ENCODE measurements at places on chromosomes 7 and 10.

GRCh38 chr10:19713159-19713558, 103.1 kb upstream of the PLXDC2 start:
- no peak for DNase-seq

GRCh38 chr10:22553452-22553995, 160.9 kb downstream of the PIP4K2A start:
- no peak for DNase-seq

- DNase-seq, result no peak
These were observed 47.1 kb downstream of the PAPSS2 start for GRCh38 chr10:87706731-87707130.

- DNase-seq, result no peak
These were observed 25.5 kb downstream of the PDSS1 start for GRCh38 chr10:26723016-26723415.

DNA sequence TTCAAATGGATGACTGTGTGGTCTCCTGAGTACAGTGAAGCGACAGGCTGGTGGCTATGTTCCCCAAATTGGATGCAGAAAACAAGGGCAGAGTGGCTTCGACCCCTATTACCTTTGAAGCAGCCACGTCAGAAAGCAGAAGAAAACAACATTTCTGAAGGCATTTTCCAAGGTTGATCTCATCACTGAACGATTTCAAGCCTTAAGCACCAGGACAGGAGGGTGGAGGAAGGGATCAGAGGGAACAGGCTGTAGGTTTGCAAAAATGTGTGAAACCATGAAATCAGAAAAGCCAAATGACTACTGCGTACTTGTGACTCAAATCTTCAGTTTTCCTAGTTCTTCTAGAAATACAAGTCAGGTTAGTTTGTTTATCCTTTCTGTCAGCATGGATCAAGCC, 181.0 kb upstream of the TMEM106B start:
- DNase-seq, result no peak

DNA sequence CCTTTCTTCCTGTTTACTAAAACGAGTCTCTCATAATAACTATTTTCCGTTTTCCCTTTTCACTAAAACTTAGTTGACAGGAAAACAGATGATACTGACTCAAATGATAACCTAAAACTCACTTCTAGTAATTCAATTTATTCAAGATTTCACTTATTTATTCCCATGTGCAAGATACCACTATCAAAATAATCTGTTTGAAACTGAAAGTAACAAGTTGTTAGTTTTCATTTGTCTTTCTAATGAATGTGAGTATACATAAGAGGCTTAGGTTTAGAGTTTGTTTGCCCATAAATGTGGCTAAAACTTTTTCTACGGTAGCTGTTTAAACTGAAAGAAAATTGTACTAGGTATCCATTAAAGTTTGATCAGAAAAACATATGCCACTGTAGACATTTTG, 314.9 kb upstream of the STEAP1 start:
- no peak for DNase-seq
